GM06990 (cell line): ENCODE measurements at places on chromosomes 7 and 10.

DNA sequence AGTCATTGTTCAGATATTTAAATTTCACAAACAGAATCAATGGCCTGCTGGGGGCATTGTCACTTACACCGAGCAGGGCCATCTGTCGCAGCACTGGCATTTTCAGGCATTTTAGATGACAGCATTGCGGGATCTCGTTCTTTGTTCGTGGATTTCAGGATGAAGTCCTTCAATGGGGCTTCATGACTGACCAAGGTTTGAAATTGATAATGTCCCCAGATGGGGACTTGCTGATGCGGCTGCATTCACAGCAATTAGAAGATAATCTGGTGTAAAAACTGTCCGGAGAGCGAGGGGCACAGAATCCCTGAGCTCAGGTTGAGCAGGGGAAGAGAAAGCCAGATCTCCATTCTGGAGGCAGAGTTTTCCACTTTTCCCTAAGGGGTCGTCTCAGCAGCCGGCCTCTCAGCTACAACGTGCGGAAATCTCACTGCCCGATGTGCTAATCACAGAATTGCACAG, 1.9 kb upstream of the C7orf33 start:
- no peak for DNase-seq

GRCh38 chr10:67827811-67828210, 10.2 kb downstream of the DNAJC12 start:
- DNase-seq, result no peak

DNA sequence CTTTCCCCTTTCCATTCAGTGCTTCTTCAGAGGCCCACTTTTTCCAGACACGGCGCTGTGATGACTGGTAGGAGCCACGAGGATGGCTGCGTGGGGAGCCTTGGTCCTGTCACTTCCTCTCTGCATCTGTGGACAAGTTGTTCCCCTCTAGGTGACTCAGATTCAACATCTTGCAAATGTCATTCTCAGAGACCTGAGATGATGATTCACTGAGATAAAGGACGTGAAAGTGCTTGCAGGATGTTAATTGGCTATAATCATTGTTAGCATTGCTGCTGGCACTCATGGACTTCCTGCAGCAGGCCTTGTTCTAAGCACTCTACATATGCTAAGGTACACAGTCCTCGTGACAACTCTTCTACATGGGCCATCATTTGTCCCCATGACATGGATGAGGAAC, 489.8 kb upstream of the ZMIZ1 start:
- no peak for DNase-seq

DNA sequence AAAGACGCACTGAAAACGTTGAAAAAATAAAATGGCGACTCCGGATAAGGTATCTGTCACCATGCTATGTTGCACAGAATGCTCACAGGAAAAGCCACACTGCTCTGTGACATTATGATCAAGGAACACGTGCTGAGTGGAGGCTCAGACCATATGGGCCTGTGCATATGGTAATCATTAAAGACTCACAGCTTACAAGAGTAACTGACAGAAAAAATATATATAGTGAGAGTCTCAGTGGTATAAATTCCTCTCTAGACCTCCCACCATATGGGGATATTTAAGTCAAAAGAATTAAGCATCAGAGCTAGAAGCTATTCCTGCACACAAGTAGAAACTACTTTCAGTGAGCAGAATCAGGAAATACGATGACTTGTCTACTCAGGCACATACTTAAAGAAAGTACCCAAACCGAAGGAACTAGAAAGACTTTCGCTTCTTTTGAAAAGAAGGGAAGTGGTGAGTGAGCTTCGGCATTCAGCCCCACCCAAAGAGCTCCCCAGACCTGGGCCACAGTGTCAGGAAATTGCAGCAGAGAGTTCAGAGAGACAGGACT, 65.1 kb upstream of the MPP7 start:
- DNase-seq, result peak; percentile 78

DNA sequence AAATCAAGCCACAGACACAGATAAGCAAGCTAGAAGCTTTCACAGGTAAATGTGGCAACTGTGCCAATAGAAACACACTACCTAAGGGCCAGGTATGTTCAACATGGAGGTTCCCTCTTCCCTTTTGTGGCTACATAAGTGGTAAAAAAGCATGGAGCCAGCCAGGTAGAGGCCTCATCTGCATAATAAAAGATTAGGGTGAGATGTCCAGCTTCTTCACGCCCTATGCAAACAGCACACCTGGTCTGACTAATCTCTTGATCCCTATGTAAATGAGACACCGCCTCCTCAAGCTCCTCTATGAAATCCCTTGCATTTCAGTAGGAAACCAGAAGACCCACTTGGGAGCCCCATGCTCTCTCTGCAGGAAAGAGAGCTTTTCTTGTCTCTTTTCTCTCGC, 282.2 kb downstream of the NEBL start:
- no peak for DNase-seq

DNA sequence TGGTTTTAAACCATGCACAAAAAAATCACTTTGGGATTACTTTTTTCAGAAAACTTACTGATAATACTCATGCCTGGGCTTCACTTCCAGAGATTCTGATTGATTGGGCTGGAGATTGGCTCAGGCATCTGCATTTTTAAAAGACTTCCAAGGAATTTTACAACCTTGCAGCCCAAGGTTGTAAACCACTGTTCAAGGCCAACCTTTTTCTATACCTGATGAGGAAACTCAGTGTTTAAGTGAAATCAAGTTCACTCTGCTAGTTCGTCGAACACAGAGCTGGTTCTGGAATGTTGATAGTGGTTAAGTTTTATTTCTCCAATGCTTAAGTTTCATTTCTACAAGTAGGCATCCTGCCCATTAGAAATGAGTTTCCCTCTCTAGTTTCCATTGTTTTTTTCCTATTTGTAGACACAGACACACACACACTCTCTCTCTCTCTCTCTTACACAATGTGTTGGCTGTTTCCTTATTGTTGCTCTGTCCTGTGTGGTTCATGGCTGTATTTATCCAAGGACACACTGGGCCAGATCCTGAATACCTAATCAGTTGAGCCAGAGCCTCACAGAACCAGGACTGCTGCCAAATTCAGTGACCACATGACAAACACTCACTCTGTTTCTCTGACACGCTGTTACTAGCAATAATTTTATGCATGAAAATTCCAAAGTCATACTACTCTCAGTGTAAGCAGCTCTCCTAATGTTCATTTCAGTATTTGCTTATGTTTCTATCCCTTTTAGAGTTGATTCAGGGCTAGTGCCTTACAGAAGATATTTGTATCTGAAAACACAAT, 3.7 kb upstream of the IFIT1B start:
- DNase-seq, result no peak

DNA sequence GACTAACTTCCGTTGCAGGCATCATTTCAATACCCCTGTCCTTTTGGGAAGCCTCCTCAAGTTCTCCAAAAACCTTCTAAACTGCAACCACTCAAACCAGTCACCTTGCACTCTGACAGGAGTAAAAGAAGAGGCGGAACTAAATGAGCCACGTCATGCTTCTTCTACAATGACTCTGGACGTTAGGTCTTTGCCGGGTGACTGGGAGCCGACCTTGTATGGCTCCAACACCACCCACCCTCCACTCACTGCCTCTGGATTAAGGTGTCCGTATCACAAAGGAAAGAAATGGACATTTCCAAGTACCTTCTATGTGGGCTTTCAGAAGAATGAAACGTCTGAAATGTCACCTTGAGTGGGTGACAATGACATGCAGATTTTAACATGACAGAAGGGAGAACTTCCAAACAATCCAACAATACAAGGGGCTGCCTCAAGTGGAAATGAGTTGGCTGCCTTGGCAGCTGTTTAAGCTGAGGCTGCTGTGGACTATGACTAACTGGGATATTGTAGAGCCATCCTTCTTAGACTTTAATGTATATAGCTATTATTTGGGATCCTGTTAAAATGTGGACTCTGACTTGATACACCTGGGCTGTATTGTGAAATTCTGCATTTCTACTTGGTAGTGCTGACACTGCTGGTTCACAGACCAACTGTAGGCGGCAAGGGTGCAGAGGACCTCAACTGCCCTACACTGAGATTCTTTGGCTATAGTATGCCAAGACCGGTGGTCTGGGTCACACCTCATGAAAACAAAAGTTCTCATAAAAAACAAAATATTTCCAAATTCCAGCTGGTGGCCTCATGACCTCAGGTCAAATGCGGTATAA, 33.8 kb upstream of the PDLIM1 start:
- DNase-seq, result no peak

GRCh38 chr10:100021322-100021721, 11.6 kb upstream of the DNMBP start:
- DNase-seq, result peak; percentile 59

- no peak for DNase-seq
Observed at GRCh38 chr7:34133983-34134782, 228.8 kb downstream of the BMPER start.

DNA sequence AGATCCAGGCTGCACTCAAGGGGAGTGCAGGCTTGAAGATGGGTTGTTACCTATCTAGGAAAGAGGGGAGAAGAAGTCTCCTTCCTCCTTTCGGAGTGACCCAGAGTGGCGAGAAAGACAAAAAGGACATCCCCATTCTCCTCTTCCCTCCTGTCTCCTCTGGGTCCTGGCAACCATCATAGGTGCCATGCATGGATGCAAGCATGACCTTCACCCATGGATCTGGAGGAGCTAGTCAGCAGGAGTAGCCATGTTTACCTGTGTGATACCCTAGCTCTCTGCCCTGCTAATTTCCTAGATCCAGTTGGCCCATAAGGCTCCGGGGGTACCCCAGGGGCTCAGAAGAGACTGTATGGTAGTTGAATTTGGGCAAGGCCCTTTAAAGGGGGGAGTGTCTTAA, 17.2 kb upstream of the CROT start:
- DNase-seq, result no peak

DNA sequence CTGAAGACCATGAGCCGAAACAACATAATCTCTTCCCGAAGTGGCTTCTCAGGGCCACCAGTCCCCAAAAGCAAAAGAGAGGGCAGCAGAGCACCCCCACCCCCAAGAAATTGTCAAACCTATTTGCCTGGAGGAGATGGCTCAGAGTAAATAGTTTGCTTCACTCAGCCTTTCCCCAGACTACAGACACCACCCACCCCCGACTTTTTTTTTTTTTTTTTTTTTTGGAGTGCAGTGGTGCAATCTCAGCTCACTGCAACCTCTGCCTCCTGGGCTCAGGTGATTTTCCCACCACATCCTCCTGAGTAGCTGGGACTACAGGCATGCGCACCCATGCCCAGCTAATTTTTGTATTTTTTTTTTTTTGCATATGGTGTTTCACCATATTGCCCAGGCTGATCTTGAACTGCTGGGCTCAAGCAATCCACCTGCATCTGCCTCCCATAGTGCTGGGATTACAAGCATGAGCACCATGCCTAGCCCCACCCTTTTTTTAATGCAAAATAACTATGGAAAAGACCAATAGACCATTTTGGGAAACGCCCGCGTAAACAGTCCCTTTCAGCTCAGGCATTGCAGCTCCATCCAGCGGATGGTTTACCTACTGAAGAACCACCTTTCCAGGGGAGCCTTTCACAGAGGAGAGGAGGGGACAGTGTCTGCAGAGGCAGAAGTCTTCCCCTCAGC, 9.7 kb downstream of the ZMIZ1 start:
- no peak for DNase-seq

DNA sequence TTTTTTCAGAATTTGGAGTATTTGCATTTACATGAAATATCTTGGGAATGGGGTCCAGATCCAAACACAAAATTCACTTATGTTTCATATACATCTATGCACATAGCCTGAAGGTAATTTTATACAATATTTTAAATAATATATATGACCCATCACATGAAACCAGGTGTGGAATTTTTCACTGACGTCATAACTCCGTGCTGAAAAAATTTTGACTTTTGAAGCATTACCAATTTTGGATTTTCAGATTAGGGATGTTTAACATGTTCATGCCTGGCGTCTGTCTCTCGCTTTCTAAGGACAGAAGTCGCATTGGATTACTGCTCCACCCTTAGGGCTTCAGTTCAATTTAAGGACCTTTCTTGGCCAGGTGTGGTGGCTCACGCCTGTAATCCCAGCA, 349.5 kb upstream of the PLXDC2 start:
- no peak for DNase-seq

DNA sequence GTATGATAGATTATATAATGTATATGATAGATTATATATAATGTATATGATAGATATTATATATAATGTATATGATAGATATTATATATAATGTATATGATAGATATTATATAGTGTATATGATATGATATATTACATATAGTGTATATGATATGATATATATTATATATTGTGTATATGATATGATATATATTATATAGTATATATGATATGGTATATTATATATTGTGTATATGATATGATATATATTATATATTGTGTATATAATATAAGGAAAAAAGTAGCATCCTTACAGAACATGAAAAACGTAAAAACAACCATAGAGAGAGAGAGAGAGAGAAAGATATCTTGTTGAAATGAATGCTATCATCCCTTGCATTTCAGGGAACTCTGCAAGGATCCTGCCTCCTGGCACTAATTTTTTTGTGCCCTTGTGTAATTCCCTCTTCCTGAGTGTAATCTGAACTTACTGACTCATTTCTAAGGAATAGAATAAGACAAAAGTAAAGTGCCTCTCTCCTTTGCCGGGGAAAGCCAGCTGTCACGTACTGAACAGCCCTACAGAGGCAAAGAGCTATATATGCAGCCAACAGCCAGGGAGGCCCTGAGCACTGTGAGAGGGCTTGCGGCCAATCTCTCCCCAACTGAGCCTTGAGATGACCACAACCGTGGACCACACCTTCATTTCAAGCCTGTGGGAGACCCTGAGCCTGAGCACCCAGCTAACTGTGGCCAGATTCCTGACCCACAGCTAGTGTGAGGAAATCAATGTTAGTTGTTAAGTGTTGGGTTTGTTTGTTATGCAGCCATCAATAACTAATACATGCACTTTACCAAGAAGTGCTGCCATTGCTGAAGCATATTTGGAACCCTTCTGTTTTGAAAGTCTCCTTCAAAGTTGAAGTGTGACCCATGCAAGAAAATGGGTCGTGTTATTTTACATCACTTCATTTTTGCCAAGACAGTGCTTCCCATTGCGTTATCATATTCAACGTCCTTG, 61.1 kb upstream of the EZH2 start:
- DNase-seq, result no peak

DNA sequence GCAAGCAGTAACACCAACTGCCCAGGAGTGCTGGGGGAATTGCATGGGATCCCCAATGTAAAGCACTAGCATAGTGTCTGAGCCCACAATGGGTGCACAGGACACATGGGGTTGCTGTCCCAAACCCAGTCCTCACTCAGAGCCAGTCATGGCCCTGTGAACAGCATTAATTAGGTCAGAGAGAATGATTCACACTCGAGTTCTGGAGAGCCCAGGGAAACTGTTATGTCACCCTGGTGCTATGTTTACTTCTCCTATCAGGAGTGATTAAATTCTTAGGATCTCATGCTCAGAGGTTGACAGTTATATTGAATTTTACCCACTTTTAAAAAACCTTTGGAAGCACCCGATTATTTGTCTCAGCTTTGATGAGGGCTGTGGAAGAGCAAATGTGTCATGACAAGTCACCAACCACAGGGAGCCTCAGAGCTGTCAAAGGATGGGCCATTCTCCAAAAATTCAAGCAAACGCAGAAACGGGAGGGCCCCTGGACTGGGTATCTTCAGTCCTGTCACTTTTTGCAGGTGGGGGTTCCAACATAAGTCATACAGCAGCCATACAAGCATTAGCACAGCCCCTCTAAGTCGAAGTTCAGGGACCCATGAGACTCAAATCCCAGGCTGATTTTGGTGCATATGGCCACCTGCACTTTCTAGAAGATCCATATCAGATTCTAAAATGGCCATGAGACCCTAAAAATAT, 1.3 kb upstream of the RASSF4 start:
- DNase-seq, result no peak

GRCh38 chr10:3897156-3897555, 112.1 kb upstream of the KLF6 start:
- no peak for DNase-seq
